ENCODE measurements at places on chromosomes 2 and 18.

DNA sequence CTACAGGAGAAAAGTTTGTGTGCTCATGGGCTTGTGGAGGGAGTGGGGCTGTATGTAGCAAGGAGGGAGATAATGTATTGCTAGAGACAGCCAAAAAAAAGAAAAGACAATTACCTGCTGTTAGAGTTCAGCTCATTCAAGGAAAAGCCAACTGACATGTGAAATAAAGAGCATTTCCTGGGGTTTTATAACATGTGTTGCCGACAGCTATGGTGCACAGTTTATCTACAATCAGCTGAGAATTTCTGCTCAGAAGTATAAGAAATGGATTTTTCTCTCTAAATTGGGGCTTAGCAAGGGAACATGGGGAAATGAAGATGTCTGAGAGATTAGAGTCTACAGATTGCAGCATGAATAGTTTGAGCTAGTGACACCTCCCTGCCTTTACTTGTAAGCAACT, 674.1 kb downstream of the SUCLG1 start:
- DNase-seq: no peak

GRCh38 chr2:102436323-102436722, 13.4 kb downstream of the IL18RAP start:
- no peak for DNase-seq

GRCh38 chr2:42425697-42426096, 64.7 kb upstream of the COX7A2L start:
- DNase-seq: no peak

DNA sequence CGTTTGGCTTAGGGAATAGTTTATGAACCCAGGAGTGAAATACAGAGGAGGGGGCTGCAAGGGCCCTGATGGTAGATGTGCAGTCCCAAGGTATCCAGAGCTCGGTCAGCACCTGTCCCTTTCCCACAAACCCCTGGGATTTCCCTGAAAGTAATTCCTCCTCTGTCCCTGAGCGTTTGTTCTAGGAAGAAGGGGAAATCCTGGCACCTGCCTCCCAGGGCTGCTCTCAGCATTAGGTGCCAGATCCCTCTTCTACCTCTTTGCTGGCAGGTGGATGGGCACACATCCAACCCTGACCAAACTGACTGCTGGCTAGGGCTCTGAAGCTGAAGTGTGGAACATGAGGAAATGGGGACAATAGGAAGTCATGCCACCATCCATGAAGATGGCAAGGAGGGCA, 824.0 kb downstream of the SLC4A3 start:
- no peak for DNase-seq

DNA sequence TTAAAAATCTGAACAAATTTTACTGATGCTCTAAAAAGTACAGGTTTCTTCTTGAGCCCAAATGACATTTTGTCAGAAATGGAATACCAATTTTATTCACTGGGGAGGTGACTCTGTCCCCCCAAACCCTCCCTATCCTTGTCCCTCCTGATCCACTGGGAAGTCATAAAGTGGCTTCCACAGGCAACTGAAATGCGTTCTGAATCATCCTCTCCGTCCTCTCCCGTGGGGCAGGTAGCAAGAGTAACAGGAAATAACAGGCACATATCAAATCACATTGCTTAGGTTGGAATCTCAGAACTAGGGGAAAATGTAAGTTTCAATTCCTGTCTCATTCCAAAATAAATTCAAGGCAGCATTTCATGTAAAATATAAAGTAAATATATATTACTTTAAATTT, 44.5 kb downstream of the MYL12B start:
- no peak for DNase-seq

DNA sequence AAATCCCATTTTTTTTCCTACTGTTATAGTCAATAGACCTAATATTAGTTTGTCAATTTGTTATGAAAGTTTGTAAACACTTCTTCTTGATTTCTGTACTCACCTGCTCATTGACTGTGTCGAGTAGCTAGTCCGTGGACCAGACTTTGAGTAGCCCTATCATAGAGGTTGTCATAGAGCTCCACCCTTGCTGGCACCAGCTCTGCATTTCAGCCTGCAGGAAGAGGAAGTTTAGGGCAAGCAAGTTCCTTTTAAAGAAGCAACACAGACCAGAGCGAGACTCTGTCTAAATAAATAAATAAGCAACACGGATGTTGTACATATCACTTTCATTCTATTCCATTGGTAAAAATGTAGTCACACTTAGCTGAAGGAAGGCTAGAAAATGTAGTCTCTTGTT, 74.0 kb downstream of the MCFD2 start:
- DNase-seq: no peak

- DNase-seq: no peak
These were observed 147.6 kb downstream of the ESCO1 start for GRCh38 chr18:21452796-21453510.

- DNase-seq: no peak
These were observed 12.9 kb downstream of the DCC start for GRCh38 chr18:52352920-52353319.

GRCh38 chr2:61266632-61267505, 104.9 kb downstream of the C2orf74 start:
- DNase-seq: no peak

GRCh38 chr18:74661691-74662090, 64.0 kb downstream of the ZNF407 start:
- DNase-seq: no peak

GRCh38 chr2:62570861-62571698, 65.1 kb upstream of the TMEM17 start:
- peak; percentile 66 for DNase-seq

GRCh38 chr18:60067426-60068210, 167.8 kb downstream of the PMAIP1 start:
- DNase-seq: peak; percentile 4

DNA sequence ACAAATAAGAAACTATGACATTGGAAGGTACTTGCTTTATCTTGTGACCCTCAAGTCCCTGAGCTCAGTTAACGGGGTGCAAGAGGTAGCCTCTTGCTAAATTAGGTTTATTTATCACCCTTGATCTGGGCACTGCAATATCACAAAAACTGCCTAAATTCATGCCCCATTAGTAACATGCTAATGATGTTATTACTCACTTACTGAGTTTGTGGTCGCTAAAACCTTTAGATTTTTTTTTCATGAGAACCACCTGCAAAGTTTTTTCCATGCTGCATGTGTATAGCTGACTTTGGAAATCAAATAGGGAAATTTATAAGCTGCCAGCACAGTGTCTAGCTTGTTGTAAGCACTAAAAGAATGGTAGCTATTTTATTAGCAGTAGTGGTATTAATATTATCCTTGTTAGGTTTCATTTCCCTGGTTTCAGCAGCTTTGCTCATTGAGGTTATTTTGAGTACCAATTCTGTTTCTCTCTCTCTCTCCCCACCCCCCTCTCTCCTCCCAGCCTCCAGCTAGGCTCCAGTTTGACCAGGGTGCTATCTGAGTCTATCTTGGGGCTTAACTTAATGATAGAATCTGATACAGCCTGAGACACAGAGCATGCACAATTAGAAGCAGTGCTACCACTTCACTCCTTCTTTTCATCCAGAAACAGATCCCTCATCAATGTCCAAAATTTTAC, 88.7 kb upstream of the ATP8B1 start:
- DNase-seq: no peak

DNA sequence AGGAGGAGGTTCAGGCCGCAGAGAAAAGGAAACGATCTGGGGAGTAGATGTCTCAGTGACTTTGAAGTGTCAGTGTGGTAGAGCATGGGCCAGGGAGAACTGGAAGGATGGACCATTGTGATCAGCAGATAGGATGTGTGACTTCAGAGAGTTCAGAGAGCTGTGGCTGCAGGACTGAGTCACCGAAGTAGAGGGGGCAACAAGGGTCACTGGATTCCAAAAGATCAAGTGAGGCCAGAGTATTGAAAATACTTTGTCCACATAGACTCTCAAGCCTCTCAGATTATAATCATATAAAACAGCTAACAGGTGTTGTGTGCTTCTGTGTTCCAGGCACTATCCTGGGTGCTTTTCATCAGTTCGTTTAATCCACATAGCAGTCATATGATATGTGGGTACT, 99.4 kb downstream of the CRIM1 start:
- no peak for DNase-seq

GRCh38 chr2:126317790-126318431, 338.0 kb upstream of the GYPC start:
- DNase-seq: no peak

DNA sequence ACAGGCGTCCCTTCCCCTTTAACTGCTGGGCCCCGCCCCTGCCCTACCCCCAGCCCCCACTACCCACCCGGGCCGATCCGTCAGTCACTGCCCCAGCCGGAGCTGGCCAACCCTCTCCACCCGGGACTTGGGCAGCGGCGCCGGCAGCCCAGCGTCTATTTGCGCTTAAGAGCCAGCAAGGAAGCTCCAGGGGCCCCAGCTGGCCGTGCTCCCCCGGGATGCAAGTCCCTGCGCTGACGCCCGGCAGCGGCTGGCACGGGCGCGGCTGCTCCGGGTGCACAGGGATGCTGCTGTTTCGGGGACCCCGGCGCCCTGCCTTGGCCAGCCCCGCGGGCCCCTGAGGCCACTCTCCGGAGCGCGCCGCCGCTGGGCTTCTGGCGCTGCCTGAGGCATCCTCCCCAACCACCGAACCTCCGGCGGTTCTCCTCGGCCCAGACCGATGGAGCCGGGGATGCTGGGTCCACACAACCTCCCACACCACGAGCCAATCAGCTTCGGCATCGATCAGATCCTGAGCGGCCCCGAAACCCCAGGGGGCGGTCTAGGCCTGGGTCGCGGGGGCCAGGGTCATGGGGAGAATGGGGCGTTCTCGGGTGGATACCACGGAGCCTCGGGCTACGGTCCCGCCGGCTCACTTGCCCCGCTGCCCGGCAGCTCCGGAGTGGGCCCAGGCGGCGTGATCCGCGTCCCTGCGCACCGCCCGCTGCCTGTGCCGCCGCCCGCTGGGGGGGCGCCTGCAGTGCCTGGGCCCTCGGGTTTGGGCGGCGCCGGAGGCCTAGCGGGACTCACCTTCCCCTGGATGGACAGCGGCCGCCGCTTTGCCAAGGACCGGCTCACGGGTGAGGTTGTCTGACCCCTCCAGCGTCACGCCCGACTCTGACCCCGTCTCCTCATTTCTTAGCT, at the start of gene TLX2:
TLX2 (plus strand) TSS at position 83 of the 903 bp plus-strand sequence; CDS start at position 440, 357 bp downstream.
- peak; percentile 69 for DNase-seq

- peak; percentile 12 for DNase-seq
These were observed 204.0 kb upstream of the ID2 start for GRCh38 chr2:8477552-8478470.

DNA sequence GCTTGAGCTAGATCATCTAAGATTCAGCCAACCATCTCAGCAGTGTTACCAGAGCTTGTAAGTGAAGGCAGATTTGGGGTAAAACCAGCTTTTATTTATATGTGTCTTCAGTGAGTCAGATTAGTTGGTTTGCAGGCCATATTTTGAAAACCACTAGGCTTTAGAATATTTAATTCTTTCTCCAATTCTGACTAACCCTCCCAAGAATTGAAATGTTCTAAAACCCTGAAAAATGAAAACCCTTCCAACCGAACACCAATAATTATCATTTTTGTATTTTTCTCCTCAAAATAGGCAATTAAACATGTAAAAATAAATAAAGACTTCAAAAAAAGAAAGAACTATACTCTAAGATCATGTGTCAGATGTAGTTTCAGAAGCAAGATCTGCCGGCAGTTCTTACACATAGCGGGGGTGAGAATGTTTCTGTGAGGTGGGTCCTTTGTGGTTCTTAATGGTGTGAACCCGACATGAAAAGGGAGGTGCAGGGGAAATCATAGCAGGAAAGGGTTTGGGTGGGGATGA, 14.2 kb downstream of the PLEK start:
- no peak for DNase-seq

GRCh38 chr18:13318731-13319501, 100.4 kb downstream of the LDLRAD4 start:
- DNase-seq: no peak

DNA sequence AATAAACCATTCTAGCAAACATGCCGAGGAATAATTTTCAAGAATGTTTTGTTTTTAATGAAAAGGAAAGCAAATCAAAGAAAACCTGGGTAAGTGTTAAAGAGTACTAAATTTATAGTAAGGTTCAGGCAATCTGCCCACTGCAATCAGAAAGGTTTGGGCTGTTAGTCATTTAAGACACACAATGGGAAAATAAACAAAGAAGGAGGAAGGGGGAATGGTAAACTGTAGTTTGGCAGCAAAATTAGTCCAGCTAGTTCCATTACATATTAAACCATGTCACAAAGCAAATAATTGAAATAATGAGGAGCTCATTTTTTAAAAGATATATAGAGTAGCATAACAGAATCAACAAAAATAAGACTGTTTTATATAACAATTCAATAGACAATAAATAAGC, 87.5 kb upstream of the COPS8 start:
- no peak for DNase-seq

- DNase-seq: no peak
These were observed 249.3 kb upstream of the MYT1L start for GRCh38 chr2:2580341-2580740.

DNA sequence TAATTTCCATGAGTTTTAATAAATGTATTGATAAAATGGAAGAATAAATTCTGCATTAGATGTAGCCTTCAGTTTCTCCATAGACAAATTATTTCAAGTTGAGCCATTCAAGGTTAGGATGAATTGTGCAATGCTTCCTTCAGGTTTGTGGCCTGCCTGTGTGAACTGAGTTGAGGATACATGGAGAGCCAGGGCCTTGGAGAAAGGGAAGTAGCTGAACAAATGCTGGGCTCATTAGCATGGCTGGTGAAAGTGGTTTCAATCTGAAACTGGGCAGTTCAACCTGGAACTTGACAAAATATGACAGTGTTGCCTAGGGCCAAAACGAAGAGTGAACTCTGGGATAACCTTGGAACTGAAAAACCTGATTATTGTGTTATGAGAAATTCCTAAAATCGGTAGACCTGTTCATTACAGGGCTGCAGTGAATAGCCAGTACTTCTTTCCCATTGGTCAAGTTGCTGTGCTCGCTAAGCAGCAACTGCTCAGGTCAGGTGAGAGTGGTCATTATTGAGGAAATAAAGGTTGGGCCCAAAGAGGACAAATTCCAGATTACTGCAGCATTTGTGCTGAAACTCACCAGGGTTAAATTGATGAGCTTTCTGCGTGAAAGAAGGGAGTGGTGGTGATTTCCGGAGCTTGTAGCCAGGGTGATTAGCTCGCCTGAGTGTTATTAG, 12.7 kb downstream of the INPP1 start:
- no peak for DNase-seq

All from retina (tissue), 1 donor.